ENCODE measurements at places on chromosomes 7 and 10. TPM values are rescaled to one million over a fixed set of nuclear protein-coding genes. Genes with fewer than 3 reads are reported as not detected.

The WIPF3 gene
- total RNA-seq = 1.0 TPM

The CCZ1 gene
- 16.5 TPM for total RNA-seq

The CDC14C gene
- not detected for total RNA-seq

The PAX4 gene
- total RNA-seq = not detected

The A1CF gene
- total RNA-seq = 18.5 TPM

The ITGA8 gene
- total RNA-seq = 0.66 TPM

The MYL7 gene
- total RNA-seq = not detected

The PNLIPRP2 gene
- 2,069 TPM for total RNA-seq

The BLVRA gene
- total RNA-seq = 25.2 TPM

- no peak for DNase-seq
Measured at GRCh38 chr10:84634636-84635035, 306.2 kb downstream of the CCSER2 start.

GRCh38 chr10:72277996-72278667 is 4.4 kb downstream of the DDIT4 start:
- no peak for DNase-seq

DNA sequence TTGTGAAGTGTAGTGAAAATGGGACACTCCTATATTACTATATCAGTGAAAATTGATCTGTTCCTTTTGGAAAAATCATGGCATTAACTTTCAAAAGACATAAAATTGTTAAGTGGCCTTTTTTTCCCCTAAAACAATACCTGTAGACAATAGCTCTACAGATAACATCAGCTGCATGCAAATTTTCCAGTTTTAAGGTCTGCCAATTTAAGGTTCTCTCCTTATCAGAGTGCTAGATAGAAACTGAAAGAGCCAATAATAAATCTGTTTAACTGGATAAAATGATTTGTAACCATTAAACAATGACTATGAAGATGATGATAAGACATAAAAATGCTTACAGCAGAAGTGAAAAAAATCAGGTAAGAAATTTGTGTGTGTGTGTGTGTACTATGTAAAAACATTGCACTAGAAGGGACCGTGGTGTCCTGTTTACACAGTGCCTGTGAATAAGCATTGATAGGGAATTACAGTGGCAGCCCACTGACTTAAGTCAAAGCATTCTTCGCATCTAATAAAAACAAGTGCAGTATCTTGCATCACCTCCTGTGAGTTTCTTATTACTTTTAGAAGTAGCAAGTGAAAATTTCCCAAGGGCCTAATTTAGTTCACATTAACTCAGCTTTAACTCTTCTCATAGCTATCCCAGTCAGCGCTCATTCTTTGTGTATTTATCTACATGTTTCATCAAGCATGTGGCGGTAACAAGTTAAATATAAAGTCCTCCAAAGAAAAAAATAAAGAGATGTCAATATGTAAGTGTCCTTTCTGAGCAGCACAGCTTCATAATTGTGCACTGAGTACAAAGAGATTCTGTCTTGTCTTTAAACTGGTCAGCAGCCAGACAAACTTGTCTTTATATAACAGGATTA is 261.9 kb downstream of the ARL4A start:
- no peak for DNase-seq

DNA sequence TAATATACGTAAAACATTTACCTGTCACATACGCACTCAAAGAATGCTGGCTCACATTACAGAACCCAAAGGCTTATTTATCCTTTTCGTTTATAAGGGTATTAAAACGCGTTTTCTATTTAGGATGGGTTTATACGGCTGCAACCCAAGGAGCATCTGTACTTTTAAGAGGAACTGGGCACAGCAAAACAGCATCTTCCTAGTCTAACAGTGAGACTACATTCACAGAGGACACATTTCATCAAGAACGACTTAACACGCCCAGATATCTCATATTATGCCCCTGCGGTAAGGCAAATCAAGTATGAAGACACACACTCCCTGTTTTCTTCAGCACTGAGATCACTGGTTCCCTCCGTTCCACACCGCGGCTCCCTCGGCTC is 533 bp upstream of the DMTF1 start:
- DNase-seq = no peak

GRCh38 chr10:58856508-58857240 is 319.8 kb upstream of the PHYHIPL start:
- DNase-seq = peak; percentile 51

GRCh38 chr7:50431722-50432305 is 18.3 kb downstream of the FIGNL1 start:
- DNase-seq = no peak

DNA sequence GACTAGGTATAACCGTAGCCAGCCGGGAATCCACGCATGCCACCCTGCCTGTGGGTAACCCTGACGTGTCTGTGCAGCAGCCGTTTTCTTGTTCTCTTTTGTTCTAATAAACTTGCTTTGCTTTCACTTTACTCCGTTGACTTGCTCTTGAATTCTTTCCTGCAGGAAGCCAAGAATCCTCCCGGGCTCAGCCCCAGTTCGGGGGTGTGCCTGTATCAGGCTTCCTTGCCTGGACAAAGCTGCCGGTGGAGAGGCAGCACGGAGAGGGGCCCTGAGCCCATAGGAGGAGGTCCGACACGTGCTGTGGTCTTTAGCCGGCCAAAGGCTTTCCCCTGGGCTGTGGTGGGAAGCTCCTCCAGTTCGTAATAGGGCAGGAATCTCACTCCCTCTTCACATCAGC is 256.5 kb upstream of the PPP2R2D start:
- DNase-seq = no peak

DNA sequence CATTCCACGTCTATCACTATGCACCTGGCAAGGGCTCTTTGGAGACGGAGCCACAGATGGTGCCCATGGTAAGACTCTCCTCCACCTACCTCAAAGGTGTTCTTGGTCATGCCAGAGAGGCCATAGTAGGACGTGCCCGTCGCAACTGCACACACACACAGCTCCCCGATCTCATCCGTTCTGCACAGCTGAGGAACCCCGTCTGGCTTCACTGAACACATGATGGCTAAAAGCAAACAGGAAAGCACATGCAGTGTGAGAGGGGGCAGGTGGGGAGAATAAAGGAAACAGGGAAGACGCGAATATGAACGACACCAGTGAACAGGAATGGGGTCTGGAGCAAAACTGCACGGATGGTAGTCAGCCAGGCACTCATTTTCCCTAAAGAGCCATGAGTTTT is 230.9 kb downstream of the ZMYND11 start:
- DNase-seq = no peak

DNA sequence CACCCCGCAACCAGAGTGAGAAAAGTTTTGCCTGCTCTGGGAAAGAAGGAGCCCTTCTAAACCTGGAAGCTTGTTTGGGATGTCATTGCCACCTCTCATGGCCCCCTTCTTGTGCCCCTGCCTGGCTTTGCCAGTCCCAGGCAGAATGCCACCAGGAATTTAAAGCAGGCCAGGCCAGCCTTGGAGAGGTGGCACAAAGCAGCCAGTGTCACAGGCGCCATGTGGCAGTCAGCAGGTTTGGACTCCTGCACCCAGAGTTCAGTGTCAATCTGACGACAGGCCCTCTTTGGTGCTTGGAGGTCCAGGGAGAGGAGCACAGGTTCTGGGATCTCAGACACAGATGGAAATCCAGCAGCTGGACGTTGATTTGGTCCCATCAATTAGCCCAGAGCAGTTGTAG is 12.7 kb downstream of the HK1 start:
- DNase-seq = no peak

DNA sequence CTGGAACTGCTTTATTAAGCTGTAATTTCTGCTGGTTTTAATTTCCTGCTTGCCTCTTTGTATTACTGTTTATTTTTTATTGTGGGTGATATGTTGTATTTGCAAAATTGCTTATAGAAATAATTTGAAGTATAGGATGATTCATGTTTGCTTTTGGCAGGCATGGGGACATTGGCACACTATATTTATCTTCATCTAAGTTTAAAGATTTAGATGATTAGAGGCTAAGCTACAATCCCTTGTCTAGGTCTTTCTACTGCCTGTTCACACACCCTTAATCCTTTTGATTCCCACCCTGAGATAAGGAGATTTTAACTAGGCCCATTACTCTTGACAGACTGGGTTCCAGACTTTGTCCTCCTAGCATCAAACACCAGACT is 182.8 kb upstream of the KAT6B start:
- DNase-seq = no peak

GRCh38 chr7:91064052-91064451 is 200.2 kb upstream of the FZD1 start:
- DNase-seq = no peak

GRCh38 chr10:88783724-88784123 is 18.8 kb upstream of the LIPM start:
- DNase-seq = no peak

GRCh38 chr7:70500261-70500660 is 631.7 kb upstream of the GALNT17 start:
- DNase-seq = no peak

DNA sequence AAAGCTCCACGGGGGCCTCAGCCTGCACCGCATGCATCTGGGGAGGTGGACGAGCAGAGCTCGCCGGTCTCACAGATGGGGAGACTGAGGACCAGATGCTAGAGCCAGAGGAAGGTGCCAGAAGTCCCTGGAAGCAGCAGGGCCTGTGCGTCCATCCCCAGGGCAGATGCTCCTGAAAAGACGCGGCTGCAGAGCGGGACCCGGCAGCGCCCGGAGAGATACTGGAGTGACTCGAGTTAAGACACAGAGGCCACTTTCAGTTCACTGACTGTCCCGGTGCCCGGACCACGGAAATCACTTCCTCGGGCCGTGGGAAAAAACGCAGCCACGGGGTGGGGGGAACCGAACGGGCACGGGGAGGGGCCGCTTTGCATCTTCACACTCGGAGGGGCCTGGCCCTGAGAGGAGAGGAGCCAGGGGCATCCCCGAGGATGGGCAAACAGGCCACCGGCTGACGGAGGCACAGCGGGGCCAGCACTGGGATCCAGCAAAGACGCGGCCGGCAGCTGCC is 85.4 kb downstream of the FOXL3 start:
- peak; percentile 4 for DNase-seq

GRCh38 chr10:100024748-100025147 is 15.0 kb upstream of the DNMBP start:
- DNase-seq = no peak

DNA sequence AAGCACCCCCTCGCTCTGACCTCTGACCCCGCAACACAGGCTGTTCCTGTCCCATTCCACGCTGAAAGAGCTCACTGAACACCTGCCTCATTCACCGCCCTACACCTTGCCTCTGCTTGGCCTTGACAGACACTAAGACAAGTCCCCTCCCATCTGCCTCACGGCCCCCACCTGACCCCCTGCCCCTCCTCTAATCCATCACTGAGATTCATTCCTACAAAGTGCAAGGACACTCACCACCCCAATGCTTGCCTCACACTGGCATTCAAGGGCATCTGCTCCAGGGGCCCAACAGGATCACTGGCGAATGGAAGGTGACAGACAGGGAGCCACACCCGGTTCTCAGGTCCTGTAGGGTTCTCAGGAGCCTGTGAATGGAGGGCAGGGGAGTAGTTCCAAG is 68.1 kb upstream of the NANOS1 start:
- DNase-seq = no peak

- no peak for DNase-seq
Measured at GRCh38 chr10:102240467-102241031, 763 bp downstream of the PITX3 start.

GRCh38 chr10:121900443-121901174 is 27.2 kb downstream of the ATE1 start:
- DNase-seq = peak; percentile 21

DNA sequence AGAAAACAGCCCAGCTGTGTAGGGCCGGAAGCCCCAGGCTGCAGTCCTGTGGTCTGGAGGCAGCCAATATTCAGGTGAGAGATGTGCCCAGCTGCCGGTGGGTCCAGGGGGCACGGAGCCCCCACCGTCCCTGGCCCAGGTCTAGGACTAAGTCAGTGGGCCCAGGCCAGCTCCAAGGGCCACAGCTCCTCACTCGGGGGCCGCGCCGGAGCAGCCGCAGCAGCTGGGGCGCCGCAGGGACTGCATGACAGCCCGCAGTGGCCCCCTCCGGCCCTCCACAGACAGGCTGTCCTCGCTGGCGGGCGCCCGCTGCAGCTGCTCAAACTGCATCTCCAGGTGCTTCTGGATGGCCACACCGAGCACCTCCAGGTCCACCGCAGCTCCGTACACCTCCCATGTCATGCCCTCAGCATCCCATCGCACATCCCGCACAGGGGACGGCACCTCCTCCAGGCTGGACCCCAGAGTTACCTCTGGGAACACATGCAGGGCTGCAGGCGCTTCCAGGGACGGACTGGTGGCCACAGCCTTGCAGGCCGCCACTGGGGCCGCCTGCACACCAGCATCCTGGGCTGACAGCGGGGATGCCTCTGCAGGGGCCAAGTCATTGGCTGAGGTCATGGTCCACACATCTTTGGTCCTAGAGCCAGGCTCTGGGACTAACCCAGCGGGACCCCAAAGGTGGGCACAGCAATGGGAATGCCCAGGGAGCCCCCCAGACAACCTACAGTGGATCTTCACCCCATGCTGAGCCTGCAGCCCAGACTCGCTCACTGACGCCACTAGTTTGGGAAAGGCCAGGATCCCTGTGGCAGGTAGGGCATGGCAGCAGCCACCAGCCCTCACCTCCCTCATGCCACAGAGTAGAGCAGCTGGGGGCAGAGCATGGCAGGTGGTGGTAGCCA is 7.0 kb downstream of the GPRIN2 start:
- peak; percentile 13 for DNase-seq

GRCh38 chr10:47176206-47176902 is 123.6 kb upstream of the GDF10 start:
- no peak for DNase-seq

- DNase-seq = peak; percentile 77
Measured at GRCh38 chr10:5583525-5584175, 58.9 kb downstream of the CALML3 start.

GRCh38 chr10:406976-407375 is 271.7 kb downstream of the ZMYND11 start:
- no peak for DNase-seq

- no peak for DNase-seq
Measured at GRCh38 chr10:8302565-8302964, 248.1 kb downstream of the GATA3 start.

DNA sequence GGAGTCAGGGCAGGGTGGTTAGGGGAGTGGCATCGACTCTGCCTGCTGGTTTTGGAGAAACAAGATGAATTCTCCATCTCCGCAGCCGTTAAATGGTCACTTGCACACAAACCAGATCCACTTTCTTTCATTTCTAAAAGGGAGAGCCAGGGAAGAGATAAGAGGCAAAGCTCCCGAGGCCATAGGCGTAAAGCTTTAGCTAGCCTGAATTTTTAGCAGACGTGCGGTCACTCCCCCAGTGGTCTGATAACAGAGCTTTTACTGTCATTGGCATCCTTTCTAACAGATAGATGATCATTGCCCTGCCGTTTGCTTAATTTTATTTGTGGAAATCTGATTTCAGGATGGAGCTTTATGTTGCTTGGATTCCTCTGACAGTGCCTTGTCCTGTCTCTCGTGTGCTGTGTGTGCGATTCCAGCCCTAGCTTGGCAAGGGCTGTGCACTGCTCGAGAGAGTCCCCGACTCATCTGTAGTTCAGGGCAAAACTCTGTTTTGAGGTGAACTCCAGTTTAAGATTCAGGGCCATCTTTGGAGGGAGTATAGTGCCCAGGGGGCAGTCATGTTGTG is 62.5 kb downstream of the GATA3 start:
- no peak for DNase-seq

GRCh38 chr10:63268149-63268797 is 135.1 kb downstream of the NRBF2 start:
- DNase-seq = no peak

Measured in body of pancreas (tissue), 4 donors.